Osteocyte (in vitro differentiated cells): ENCODE measurements at places on chromosomes 4 and X. TPM values are rescaled to one million over a fixed set of nuclear protein-coding genes. Genes with fewer than 3 reads are reported as not detected.

DNA sequence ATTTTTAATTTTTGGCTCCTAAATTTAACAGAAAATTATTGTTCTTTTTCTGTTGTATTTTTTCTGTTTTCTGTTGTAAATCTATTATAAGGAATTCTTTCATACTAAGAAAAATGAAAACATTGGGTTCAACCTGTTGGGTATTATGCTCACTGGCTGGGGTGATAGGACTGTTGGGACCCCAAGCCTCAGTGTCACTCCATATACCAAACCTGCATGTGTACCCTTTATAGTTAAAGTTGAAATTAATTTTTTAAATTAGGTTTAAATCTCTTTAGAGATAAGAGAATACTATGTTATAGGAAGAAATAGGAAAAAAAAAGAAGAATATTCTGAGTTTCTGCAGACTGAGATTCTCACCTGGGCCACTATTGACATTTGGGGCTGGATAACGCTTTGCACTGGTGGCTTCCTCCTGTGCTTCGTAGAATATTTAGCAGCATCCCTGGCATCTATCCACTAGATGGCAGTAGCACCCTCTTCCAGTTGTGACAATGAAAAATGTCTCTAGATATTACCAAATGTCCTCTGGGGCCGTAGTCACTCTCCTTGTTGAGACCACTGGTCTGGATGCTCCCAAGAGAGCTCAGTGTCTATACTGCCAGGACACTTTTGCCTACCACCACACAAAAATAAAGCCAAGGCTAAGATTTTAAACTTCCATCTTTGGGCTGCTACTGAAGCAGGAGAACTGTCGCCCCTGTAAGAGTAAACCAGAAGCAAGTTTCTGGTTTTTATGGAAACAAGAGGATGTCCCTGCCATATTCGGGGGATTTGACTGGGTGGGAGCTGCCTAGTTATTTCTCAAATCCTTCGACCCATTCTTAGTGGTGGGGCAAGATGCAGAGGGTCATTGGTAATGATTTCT lies 22.4 kb upstream of the CLTRN start:
- DNase-seq = peak; percentile 84

- no peak for DNase-seq
These were observed 60.7 kb upstream of the RAPGEF2 start for GRCh38 chr4:159042097-159042605.

- DNase-seq = no peak
These were observed 210.3 kb upstream of the EPHA5 start for GRCh38 chr4:65880594-65880993.

GRCh38 chr4:94011190-94011589 lies 182.6 kb downstream of the ATOH1 start:
- DNase-seq = no peak

GRCh38 chrX:46597208-46597607 lies 23.6 kb downstream of the CHST7 start:
- DNase-seq = no peak

- no peak for DNase-seq
These were observed 84.0 kb upstream of the BMP2K start for GRCh38 chr4:78691971-78692821.

DNA sequence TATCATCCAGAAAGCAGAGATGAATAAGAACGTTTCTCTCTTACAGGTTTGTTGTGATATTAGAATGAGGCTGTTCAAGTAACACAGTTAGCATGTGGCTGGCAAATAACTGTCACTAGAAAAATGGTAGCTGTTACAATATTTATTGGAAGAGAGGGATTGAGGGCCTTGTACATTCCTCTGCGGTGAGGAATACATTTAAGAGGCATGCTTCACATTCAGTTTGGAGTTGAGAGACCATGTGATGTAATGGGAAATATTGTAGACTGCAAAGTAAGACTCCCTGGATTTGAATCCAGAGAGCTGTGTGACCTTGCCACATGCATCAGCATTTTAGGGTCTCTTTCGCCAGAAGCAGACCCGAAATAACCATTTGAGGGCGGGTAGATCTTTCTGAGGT lies 104.8 kb upstream of the KIT start:
- no peak for DNase-seq

GRCh38 chr4:187019896-187020295 lies 296.2 kb upstream of the FAT1 start:
- DNase-seq = no peak

GRCh38 chrX:154712781-154713740 lies 37.8 kb downstream of the GAB3 start:
- DNase-seq = no peak

GRCh38 chrX:94329182-94329581 lies 655.2 kb downstream of the FAM133A start:
- DNase-seq = no peak

- DNase-seq = no peak
These were observed 518 bp upstream of the FAM241A start for GRCh38 chr4:112144546-112145325.

GRCh38 chr4:70402762-70403161 lies 5.0 kb downstream of the OPRPN start:
- DNase-seq = no peak

DNA sequence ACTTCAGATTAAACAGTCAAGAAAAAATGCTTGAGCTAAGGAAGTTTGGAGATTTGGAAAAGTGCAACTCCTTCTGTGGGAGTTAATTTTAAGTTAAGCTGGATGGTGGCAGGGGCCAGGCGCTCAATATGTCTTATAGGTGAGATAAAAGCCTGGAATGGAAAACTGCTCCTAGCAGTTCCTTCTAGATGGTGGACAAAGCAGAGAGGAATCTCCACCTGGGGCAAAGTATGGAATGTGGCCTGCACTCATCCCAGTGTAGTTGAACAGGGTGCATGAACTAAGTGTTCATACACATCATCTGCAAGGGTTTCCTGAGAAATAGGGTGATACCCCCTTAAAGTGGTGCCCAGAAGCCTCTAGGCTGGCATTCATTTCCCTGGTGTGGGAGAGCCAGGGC lies 227.1 kb downstream of the FGF13 start:
- DNase-seq = no peak

DNA sequence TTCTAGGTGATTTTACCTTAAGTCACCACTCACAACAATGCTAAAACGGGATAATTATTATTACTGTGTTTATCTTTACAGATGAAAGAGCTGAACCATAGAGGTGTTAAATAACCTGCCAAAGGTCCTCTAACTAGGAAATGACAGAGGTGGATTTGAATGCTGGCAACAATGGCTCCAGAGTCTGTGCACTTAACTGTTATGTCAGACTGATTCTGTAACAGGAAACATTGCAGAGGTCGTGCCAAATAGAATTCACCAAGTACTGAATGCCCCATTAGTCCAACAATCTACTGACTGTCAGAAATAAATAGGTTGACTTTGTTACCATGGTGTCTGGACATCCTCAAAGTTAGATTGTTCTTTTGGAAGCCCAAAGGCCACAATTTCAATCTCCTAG lies 20.9 kb upstream of the USP27X start:
- no peak for DNase-seq

The IRF2 gene
- total RNA-seq = 21.8 and 26.6 TPM in 2 replicates

The RBMX2 gene
- 20.1 and 20.2 TPM in 2 replicates for total RNA-seq
